ENCODE measurements at places on chromosomes 13 and 19.

DNA sequence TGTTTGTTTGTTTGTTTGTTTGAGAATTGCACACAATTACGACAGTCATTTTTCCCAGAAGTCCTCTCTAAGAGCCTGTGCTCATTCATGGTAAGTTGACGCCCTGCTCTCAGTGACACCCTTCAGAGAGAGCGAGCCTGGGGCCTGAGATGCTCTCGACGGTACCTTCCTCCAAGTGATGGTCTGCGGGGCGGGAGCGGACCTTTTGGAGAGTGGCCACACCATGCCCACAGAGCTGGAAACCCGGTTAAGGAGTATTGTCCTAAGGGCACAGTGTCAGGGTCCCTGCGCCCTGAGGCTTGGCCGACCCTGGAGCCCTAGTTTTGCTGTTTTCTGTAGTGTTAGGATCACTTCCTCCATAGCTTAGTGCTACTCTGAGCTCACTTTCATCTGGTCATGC is 3.6 kb downstream of the POP4 start:
- DNase-seq: no peak

- no peak for DNase-seq
Observed at GRCh38 chr19:49491030-49491803, 3.8 kb downstream of the RPL13A start.

GRCh38 chr13:50761406-50761805 is 82.1 kb downstream of the DLEU7 start:
- no peak for DNase-seq

- peak; percentile 93 for DNase-seq
Observed at GRCh38 chr13:110388108-110388943, 81.2 kb downstream of the COL4A2 start.

- DNase-seq: no peak
Observed at GRCh38 chr13:54879036-54879435, 1850.4 kb downstream of the OLFM4 start.

DNA sequence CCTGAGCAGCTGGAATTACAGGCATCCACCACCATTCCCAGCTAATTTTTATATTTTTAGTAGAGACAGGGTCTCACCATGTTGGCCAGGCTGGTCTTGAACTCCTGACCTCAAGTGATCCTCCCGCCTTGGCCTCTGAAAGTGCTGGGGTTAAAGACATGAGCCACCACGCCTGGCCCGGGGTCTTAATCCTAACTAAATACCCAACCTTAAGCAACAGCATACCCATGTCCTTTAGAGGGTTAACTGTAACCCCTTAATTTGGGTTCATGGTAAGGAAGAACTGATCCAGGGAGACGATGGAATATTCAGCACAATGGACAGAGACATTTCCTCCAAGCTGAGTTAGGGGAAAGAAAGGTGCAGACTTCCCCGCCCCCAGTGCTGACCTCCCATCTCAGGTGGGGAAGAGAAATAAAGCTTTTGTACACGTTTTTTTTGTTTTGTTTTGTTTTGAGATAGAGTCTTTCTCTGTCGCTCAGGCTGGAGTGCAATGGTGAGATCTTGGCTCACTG is 8.7 kb upstream of the GALP start:
- no peak for DNase-seq

DNA sequence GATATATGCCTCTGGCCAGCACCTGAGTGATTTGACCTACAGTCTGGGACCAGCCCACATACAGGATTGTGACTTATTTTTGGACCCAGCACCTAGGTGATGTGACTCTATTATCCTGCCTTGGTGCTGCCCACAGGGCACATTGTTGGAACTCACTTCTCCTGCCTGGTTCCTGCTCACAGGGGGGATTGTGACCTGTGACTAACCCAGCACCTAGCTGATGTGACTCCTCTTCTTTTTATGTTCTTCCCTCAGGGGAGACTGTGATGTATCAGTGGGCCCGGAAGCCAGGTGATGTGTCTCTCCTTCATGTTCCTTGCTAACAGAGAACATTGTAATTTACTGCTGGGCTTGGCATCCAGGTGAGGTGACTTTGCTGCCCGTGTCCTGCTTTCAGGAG is 63.0 kb upstream of the ZNF724 start:
- DNase-seq: no peak

DNA sequence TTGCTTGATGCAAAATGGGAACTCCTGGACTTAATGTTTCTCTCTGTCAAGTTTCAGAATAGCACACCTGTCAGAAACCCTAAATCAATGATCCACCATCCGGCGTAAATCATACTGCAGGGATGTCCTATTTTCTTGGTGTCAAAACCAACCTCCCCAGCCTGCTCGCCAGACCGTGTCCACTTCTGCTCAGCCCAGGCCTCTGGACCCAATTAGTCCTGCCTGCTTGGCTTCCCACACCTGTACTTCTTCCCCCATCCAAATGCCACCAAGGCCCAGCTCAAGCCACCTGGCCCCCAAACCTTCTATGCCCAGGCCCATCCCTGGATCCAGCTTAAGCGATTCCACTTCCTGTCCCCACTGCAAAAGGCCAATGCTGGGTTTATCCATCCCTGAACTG is 25.1 kb upstream of the PEPD start:
- no peak for DNase-seq

DNA sequence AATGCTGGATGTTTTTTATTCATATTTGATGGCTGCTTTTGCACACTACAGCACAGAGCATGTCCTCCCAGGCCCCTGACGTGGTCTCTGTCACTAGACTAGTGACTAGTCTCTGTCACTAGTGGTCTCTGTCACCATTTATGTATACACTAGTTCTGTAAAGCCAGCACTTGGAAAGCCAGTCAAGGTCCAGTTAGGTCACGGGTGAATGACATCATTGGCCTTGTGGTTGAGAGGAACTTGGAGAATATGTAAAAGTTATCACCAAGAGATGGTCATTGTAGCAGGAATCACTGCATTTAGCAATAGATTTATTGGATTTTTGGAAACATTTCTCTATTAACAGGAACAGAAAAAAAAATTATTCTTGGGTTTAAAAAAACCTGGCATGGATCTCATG is 72.9 kb downstream of the SHISA2 start:
- DNase-seq: no peak

DNA sequence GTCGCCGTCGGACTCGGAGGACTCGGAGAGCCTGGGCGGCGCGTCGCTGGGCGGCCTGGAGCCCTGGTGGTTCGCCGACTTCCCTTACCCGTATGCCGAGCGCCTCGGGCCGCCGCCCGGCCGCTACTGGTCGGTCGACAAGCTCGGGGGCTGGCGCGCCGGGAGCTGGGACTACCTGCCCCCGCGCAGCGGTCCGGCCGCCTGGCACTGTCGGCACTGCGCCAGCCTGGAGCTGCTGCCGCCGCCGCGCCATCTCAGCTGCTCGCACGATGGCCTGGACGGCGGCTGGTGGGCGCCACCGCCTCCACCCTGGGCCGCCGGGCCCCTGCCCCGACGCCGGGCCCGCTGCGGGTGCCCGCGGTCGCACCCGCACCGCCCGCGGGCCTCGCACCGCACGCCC is 2.5 kb upstream of the GRWD1 start:
- DNase-seq: no peak

DNA sequence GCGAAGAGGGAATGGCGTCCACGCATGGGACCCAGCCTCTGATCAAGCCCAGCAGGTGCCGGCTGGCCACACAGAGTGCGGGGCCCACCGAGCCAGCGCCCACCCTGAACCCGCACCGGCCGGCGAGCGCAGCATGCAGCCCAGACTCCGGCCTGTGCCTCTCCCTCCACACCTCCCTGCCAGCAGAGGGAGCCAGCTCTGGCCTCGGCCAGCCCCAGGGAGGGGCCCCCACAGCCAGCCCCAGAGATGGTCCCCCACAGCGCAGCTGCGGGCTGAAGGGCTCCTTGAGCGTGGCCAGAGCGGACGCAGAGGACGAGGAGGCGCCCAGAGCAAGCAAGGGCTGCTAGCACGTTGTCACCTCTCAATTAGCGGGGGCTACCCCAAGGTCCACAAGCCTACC is 904.5 kb downstream of the SLITRK6 start:
- DNase-seq: no peak

All from fibroblast of skin of right quadriceps (primary cell).